LHCN-M2 (cell line): ENCODE measurements at places on chromosomes 11 and 22. TPM values are rescaled to one million over a fixed set of nuclear protein-coding genes. Genes with fewer than 3 reads are reported as not detected.

GRCh38 chr22:21032868-21033688, 717 bp upstream of the SLC7A4 start:
- DNase-seq: no peak

DNA sequence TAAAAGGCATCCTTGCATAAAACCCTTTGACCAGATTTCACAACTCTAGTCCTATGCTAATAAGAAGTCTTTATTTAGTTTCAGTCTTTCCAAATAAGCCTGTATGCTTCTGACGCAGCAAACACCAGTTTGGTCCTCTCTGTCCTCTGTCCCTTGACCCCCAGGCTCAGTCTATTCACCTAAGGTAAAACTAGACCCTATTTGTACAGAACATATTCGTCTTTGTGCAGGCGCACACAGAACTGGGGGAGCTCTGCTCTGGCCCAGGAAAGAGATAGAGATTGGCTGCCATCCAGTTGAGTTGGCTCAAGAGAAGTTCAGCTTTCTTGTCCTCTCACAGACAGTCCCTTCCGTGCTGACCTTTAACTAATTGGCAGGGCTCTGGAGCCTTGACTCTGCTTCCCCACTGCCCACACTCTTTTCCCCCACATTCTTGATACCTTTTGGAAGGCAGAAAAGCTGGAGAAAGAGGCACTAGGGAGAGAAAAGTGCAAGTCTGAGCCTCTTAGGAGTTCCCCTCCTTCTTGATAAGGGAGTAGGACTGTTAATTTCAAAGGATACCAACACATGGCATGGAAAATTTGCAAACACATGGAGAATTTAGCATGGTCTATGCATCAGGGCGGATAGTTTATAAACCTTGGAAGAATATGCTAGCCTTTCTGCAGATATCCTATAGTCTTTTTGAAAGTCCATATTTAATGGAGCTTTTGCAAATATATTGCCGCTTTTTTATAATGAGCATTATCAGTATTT, 21.2 kb upstream of the PSMA1 start:
- DNase-seq: no peak

GRCh38 chr11:35766651-35767050, 104.1 kb downstream of the TRIM44 start:
- DNase-seq: no peak

DNA sequence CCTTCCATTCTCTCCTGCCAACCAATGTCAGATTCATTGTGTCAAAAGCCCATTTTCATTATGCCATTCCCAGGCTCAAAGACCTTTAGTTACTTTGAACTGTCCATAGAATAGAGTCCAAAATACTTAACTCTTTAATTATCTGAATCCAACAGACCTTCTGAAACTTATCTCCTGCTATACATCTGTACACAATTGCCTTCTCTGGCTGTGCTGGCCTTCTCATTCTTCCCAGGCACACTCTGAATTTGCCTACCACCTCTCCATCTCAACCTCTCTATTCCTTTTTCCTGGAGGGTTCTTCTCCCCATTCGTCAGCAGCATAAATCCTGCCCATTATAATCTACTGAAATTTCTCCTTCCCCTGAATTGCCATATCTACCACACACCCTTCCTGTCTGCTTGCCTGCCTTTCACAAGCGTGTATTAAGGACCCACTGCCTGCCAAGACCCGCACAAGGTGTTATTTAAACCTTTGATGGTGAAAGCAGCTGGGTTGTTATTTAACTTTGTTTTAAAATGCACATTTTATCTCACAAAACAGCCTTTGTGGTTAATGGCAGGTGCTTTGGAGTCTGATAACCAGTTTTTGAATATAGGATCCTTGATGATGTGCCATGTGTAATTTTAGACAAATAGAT, 125.9 kb downstream of the CCDC81 start:
- no peak for DNase-seq

The NUP98 gene
- 121 and 126 TPM in 2 replicates for total RNA-seq
